ENCODE measurements at places on chromosomes 5 and 9. TPM values are rescaled to one million over a fixed set of nuclear protein-coding genes. Genes with fewer than 3 reads are reported as not detected.

- DNase-seq = no peak
Observed at GRCh38 chr5:38240212-38240611, 18.1 kb upstream of the EGFLAM start.

The BOD1 gene
- total RNA-seq = 22.6 TPM

GRCh38 chr5:106135473-106135872 is 1535.3 kb downstream of the EFNA5 start:
- DNase-seq = no peak

- DNase-seq = no peak
Observed at GRCh38 chr5:138033386-138033808, 518 bp upstream of the FAM13B start.

GRCh38 chr5:111699976-111700375 is 57.0 kb downstream of the NREP start:
- DNase-seq = no peak

All from activated CD4-positive, alpha-beta T cell treated with anti-CD3 and anti-CD28 coated beads, Interleukin-2, amount 10 ng/mL, durations not matched to agents 7 days and 5 days (primary cell).